Fibroblast of gingiva (primary cell): ENCODE measurements at places on chromosomes 1 and 21.

DNA sequence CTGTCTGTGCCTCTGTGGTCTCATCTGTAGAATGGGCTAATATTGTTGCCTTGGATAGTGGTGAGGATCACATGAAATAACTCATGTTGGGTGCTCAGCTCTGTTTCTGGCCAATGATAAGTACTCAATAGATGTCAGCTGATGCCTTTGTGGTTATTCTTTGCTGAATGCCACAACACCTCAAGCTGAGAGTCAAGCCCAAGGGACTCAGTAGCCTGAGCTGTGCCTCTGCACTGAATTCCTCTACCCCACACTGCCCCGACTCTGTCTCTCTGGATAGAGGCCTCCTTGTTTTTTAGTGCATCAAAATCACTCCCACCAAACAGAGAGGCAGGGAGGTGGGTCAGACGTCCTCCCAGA is 196.1 kb upstream of the VAMP3 start:
- no peak for DNase-seq

- DNase-seq: no peak
Measured at GRCh38 chr1:117235863-117236465, 25.2 kb upstream of the VTCN1 start.

DNA sequence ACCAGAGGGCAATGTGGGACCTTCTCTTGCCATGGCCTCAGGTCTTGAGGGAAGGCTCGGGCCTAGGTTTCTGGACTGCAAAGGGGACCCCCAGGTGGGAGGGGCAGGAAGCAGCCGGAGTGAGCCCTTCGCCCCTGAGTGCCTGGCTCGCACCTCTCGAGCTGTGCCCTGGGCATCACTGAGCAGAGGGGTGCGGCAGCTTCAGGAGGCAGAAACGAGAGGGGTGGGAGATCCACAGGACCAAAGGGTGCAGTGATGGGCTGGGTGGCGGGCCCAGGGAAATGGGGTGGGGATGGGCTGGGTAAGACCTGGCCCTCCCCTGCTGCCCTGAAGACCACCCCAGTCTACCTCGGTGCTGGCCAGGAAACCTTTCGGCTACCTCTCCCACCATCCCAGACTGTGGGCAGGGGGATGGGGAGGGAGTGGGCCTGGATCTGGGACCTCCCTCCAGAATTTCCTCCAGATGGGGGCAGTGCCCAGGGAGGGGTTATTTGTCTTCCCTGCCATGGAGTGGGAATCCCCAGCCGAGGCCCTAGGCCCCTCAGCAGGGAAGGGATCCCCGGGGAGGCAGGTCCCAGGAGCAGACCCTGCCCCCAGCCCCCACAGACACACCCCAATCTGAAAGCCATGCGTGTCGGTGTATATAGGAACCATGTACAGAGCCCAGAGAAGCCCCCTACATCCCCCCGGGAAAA is 21.3 kb downstream of the A3GALT2 start:
- DNase-seq: no peak

DNA sequence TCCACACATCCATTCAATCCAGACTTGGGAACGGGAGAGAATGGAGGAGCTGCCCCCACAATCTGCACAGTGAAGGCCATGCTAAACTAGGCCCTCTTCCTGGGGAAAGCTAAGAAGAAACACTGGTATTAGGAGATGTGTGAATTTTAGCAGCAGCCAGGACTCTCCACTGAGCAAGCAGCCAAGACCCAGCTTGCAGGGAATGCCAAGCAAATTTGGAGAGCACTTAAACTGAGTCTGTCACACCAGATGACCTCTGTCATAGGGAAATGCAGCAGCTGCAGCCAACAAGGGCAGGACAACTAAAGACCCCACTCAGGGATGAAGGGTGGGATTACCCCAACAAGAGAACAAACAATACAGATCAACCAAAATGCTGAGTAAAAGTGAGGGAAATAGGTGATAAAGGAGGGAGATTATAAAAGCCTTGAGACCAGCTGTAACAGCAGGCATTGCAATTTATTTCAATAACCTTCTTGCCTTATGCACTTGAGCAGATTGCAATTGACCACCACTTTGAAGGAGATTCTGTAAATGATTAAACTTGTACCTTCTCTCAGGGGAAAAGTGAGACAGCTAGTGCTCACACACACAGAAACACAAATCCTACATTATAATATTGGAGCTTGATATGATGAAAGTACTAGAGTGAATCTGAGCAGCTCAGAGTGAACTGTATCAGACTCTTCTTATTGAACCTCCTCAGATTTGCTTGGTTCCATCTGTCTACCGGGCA is 2.5 kb upstream of the CLCA1 start:
- no peak for DNase-seq

DNA sequence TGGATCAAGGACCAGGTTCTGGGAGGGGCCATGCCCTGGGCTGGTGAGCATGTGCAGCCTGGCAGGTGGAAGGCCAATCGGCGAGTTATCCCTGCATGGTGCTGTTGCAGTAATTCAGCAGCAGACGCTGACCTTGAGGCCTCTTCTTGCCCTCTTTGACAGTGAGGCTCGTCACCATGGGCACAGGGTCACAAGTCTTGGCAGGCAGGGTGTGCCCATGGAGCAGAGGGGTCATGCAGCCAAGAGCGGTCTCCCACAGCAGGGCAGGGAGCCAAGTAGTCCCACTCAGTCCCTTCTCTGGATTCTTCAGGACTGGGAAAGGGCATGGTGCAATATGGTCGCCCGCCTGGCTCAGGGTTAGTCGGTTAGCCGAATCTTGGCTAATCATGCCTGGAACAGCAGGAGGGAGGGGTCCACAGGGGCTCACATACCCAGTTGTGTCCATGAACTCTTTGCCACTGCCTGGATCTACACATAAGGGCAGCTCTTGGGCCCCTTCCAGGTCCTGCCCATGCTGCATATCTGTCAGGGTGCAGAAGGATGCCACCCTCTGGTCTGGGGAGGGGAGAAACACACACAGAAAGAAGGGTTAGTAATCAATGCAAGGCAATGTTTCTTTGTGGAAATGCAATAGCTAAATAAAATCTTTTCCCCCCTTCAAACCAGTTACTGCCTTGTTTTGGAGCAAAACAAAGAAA is 226.8 kb downstream of the SIPA1L2 start:
- DNase-seq: no peak

DNA sequence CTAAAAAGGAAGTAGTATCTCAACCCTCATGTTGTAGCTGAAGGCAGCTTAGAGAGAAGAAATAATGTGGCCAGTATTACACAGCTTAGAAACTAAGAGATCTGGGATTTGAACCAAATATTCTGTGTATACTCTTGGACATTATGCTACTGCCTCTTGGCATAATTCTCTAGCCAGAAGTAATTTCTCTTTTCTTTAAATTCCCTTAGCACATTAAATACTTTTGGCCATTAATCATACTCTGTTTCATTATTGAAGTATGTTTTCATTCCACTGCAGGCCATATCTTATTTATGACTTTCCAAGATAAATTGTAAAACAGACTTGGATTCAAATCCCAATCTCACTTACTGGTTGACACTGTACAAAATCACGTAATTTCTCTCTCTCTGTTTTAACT is 181.3 kb upstream of the SPAG17 start:
- DNase-seq: peak; percentile 1

DNA sequence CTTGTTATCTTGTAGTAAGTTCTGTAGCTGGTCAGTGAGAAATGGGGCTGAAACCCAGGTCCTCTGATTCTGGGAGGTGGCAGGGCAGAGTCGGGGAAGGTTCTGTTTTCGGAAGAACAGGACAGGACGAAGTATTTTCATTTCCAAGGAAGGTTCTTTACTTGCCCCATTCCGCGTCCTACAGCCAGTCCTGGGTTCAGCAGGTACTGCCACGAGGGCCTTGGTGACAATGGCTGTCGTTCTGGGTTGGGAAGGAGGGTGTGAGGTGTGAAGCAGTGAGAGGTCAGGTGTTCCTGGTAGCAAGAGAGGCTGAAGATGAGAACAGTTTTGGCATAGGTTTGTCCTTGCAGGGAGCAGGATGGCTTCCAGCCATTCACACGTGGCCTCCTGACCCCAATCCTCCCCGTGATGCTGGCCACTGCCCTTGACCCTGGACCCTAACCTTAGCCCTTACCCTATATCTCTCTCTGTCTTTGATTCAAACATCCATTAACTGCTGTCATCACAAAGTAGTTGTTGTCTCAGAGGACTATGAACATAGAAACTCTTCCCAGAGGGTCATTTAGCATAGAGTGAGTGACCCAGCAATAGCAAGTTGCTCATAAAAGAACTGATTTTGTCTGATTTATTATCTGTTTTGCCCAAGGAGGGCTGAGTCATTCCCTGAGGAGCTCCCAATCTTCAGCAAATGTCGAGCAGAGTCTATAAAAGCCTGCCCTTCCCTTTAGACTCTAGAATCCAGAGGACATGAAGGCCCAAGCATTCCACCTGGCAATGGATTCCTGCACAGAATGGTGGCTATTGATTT is 25.0 kb downstream of the VASH2 start:
- no peak for DNase-seq

GRCh38 chr1:28326984-28327383 is 1.9 kb upstream of the MED18 start:
- DNase-seq: no peak

DNA sequence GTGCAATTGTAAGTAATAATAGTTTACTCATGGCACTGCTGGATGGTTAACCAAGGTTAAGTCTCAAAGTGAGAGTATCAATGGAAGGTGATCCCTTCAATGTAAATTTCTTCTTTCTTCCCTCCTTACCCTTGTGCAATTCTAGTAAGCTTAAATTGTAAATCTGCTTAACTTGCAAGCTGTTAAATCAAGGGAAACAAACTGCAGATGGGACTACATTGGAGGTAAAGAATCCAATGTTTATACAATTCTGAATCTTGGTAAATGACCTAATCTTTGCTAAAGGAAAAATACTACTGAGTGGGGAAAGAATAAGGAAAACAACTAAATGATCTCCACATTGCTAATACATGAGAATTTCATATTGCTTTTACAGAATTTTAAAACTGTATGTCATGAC is 6.7 kb upstream of the CD55 start:
- peak; percentile 22 for DNase-seq

DNA sequence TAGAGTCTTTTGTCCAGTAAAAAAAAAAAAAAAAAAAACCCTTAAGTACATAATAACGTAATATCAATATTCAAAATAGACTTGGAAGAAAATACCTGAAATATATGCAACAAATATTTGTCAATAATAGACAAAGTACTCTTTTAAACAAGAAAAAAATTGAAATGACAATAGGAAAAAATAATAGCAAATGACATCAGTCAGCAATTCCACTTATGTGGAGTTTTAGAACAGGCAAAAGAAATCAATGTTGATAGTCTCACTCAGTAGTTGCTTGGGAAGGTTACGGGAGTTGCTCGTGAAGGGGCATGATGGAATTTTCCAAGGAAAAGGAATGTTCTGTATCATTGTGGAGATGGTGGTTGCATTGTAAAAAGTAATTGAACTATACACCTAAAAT is 16.9 kb downstream of the LYPLAL1 start:
- DNase-seq: no peak

- no peak for DNase-seq
Measured at GRCh38 chr1:185972096-185972850, 238.1 kb downstream of the HMCN1 start.

GRCh38 chr1:94425821-94426484 is 7.8 kb downstream of the ABCD3 start:
- no peak for DNase-seq

- DNase-seq: no peak
Measured at GRCh38 chr1:18234790-18235242, 127.2 kb downstream of the IGSF21 start.

- DNase-seq: no peak
Measured at GRCh38 chr21:26365849-26366248, 195.3 kb upstream of the APP start.

- DNase-seq: no peak
Measured at GRCh38 chr1:90957497-90957896, 64.3 kb downstream of the ZNF644 start.

DNA sequence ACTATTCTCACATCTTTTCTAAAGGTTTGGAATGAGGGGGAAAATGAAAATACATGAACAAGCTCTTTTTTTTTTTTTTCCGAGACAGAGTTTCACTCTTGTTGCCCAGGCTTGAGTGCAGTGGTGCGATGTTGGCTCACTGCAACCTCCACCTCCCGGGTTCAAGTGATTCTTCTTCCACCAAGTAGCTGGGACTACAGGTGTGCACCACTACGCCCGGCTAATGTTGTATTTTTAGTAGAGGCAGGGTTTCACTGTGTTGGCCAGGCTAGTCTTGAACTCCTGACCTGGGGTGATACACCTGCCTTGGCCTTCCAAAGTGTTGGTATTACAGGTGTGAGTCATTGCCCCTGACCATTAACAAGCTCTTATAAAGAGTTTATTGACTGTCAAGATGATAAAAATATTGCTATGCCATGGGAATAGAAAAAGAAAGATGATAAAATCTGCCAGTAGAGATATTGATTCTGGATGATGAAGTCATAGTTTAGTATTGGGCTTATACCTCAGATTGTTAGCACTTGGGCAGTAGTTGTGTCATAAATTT is 36.6 kb downstream of the INKA2 start:
- DNase-seq: no peak

DNA sequence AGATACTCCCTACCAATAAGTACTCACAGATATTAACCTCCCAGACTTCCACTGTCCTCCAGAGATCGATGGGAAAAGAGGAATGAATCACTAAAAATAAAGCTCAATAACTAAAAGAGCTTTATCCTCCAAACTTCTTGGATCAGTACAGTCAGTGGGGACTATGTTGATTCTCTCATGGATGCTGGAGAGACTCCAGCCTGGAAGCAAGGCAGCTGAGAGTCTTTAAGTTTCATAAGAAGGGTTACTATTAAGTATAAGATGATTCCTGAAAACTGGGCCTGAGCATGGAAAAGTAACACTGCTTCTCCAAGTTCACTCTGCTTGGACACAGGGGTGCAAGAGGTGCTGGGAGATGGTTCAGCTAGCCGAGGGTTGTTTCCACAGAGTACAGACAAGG is 6.2 kb upstream of the DDR2 start:
- DNase-seq: peak; percentile 39

GRCh38 chr1:111281411-111281810 is 9.2 kb upstream of the CHIA start:
- DNase-seq: no peak

DNA sequence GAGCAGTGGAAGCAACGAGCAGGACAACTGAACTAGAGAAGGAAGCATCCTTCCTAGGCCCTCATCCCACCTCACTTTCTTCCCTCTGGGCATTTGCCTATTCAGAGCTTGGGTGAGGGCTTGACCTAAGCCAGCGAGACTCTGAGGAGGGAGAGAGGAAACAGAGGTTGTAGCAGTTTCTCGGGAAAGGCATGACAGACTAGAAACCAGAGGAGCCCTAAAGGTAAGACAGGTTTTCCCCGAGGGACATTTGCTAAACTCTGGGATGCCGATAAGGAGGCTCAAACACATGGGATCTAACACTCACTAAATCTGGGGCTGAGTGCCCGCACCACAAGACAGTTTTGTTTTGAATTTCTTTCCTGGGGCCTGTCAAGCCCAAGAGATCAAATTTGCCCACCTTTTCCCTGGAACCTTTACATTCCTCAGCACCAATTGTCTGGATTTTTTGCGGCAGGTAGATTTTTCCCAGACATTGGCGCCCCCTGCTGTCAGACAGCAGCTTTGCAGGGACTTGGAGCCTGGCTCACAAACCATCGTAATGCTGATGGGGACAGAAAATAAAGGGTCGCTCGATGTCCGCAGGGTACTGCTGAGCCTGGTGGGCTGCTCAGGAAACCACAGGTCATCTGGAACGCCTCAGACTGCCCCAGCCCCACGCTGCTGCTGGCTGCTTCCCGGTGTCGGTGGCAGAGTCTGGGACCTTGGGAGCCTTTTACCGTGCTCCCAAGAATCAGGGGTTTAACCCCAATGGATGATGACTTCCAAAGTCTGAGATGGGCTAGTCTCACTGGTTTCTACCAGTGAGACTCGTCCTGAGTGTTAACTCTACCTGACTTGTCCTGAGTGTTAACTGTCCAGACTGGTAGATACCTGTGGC is 23.4 kb upstream of the TSPAN2 start:
- DNase-seq: no peak

- no peak for DNase-seq
Measured at GRCh38 chr1:114524944-114525343, 13.9 kb upstream of the TRIM33 start.
